ENCODE measurements at places on chromosomes 13 and 19.

GRCh38 chr13:41196011-41196410 is 1.6 kb upstream of the KBTBD7 start:
- no peak for DNase-seq

DNA sequence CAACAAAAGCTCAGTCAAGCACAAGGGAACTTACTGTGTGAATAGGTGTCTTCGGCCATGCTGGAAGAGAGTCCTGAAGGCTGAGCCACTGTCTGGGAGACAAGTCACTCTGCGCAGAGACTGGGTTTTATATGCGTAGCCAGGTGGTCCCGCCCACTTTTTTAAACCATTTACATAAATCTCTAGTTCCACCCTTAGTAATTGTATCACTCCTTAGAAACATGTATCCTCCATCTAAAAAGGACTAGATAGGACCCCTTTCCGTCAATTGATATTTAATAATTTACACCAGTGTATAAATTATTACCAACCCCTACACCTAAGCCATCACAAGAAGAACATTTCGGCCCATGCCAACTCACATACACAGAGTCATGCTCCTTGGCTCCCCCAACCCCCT is at the start of gene DUXA:
Gene DUXA (minus strand): TSS at position 101 of the 400 bp plus-strand sequence. CDS start 42 bp downstream, at position 59.
- DNase-seq, result no peak

DNA sequence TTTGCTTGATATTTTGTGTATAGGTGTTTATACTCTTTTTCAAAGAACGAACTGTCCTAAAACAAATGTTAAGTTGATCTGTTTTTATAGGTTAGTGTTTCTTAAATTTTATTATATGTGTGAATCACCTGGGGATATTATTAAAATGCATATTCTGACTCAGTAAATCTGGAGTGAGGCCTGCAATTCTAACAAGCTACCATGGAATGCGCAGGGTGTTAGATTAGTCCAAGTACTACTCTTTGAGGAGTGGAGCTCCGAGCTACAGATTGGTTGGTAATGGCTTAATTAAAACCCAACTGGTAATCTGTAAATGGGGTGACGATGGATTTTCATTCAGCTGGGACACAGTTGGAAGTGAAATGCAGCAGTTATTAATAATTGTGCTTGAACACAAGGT is 214.1 kb upstream of the UFM1 start:
- no peak for DNase-seq

GRCh38 chr13:102868366-102868936 is 22.6 kb downstream of the ERCC5 start:
- no peak for DNase-seq

GRCh38 chr13:80946008-80946802 is 605.3 kb upstream of the SPRY2 start:
- no peak for DNase-seq

DNA sequence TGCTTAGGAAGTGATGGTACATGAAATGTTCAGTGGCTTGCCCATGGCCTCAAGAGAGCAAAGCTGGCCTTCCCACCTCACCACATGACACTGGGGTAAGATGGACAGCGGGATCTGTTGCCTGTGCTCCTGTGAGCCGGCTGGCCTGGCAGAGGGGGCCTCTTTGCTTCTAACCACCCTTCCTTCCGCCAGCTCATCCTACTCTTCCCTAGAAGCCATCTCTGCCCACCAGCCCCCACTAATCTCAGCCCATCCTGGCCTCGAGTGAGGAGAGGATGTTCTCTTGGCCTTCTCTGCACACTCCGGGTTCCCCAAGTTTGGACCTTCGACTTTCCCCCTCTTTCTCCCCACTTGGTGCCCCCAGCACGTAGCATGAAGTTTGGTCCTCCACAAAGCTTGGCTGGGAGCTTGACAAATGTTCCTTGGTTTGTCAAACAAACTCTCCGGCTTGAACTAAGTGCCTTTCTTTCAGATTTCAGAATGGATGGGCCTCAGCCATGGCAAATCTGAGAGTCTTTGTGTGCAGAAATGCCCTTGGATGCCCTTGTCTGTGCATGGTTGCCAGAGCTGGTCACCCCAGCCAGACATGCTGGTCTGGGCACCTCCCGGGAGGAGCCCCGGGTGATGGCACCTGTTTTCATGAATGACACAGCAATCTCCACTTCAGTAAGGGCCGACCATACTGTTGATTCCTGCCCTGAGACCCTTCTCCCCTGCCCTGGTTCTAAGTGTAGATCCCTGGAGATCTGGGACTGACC is 145.5 kb downstream of the URI1 start:
- no peak for DNase-seq

- no peak for DNase-seq
These were observed 9.8 kb downstream of the LILRB2 start for GRCh38 chr19:54271106-54271505.

- DNase-seq, result no peak
These were observed 30.1 kb downstream of the GSX1 start for GRCh38 chr13:27822258-27822872.

DNA sequence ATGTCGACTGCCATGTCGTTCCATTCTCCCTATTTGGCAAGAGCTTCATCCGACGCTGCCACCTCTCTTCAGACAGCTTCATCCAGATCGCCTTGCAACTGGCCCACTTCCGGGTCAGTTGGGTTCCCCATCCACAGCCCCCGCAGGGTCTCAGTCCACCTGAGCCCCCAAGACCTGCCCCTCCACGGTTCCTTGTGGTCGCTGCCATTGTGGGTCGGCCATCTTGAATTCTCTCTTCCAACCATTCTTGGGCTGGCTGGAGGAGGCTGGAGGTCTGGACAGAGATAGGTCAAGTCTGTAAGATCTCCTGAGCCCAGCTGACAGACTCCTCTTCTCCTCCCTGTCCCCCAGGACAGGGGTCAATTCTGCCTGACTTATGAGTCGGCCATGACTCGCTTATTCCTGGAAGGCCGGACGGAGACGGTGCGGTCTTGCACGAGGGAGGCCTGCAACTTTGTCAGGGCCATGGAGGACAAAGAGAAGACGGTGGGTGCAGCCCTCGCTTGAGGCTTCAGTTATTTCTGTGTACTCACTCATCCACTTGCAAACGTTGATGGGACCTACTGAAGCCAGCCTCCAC is 19.5 kb downstream of the CPT1C start:
- DNase-seq, result no peak

- DNase-seq, result no peak
These were observed 1494.7 kb downstream of the UQCRFS1 start for GRCh38 chr19:27718234-27718633.

Data from NCI-H2029 treated with DMSO at 0.1 percent for 48 hours (cell line).